ENCODE measurements at places on chromosomes 2 and 18. TPM values are rescaled to one million over a fixed set of nuclear protein-coding genes. Genes with fewer than 3 reads are reported as not detected.
A peak's percentile ranks its signal among the peaks of the same experiment; 100 is the strongest.

Gene ZNF385B
- total RNA-seq, result not detected

DNA sequence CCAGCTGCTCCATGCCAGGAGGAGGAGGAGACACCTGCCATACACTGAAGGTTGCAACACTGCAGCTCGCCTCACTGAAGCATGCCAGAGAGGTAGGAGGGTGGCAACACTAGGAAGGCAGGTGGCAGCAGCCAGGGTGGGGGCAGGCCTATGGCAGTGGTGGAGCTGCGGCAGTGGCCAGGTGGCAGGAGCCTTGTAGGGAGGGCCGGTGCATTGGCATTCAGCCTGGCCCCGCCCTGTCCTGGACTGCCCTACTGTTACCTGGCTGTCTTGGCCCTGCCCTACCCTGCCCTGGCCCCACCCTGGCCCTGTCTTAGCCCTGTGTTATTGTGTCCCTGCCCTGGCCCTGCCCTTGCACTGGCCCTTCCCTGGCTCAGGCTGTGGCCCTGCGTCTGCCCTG is 7.4 kb upstream of the ANKRD62 start:
- H3K27ac ChIP-seq, result no peak overlapping the region
- no peaks in the 10 kb centered on the region for H3K27me3 ChIP-seq
- no peaks in the 10 kb centered on the region for H3K36me3 ChIP-seq
- no peak overlapping the region for H3K4me3 ChIP-seq
- no peak for DNase-seq
- H3K4me1 ChIP-seq, result no peaks in the 10 kb centered on the region

- peak overlapping the region; percentile 89 for H3K27ac ChIP-seq
- no peaks in the 10 kb centered on the region for H3K36me3 ChIP-seq
- H3K4me3 ChIP-seq, result no peak overlapping the region
- H3K27me3 ChIP-seq, result no peaks in the 10 kb centered on the region
- peaks cover 51% of the 10 kb centered on the region for H3K4me1 ChIP-seq
These were observed 28.4 kb upstream of the NEB start for GRCh38 chr2:151762694-151763093.

Gene PARD6G
- not detected for total RNA-seq

Gene BCL11A
- total RNA-seq, result 383 TPM

DNA sequence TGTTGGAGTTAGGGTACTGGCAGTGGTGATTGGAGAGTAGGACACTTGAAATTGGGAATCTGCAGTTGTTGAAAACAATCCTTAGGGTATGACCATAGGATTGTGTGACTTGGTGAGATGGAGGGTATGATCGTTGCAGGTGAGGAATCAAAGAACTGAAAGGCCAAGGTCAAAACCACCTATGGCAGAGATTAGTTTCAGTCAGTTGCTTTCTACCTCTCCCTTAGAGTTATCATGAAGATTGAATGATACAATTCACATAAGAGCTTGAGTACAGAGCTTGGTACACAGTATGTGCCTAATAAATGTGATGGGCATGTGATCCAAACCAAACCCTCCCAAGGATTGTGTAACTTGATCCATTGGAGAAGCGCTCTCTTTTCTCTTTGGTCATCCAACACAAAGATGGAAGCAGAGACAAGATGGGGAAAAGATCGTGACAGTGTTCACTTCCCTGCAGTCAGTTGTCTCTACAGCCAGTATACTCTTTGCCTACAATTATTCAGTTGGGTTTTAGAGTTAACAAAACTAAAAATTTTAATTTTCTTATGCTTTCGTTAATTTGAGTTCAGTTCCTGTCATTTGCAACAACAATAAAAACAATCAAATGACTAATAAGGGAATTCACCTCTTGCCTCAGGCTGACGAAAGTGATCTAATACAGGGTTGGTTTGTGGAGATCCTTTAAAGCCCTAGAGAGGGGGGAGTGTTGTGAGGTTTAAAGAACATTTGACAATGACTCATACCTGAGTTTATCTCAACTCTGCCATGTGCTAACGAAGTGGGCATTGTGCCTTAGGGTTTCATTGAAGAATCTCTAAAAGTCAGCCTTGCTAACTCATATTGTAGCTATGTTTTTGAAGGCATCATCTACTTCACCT is 14.8 kb upstream of the SMAD2 start:
- H3K27ac ChIP-seq, result no peak overlapping the region
- H3K36me3 ChIP-seq, result no peaks in the 10 kb centered on the region
- no peak overlapping the region for H3K4me3 ChIP-seq
- DNase-seq, result no peak
- H3K4me1 ChIP-seq, result no peaks in the 10 kb centered on the region

Gene CDH20
- total RNA-seq, result not detected

DNA sequence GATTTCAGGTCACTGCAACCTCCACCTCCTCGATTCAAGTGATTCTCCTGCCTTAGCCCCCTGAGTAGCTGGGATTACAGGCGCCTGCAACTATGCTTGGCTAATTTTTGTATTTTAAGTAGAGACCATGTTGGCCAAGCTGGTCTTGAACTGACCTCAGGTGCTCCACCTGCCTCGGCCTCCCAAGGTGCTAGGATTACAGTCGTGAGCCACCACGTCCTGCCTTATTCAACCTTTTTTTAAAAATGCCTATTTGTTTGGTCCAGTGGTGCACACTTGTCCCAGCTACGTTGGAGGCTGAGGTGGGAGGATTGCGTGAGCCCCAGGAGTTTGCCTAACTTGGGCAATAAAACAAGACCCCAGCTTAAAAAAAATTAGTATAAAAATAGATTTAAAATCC is 43.3 kb downstream of the CYP20A1 start:
- no peak overlapping the region for H3K27ac ChIP-seq
- H3K4me3 ChIP-seq, result no peak overlapping the region
- H3K4me1 ChIP-seq, result no peaks in the 10 kb centered on the region
- H3K36me3 ChIP-seq, result peaks cover 12% of the 10 kb centered on the region
- no peak for DNase-seq

Gene SCYGR5
- not detected for total RNA-seq

- no peak overlapping the region for H3K27ac ChIP-seq
- H3K27me3 ChIP-seq, result no peaks in the 10 kb centered on the region
- no peaks in the 10 kb centered on the region for H3K36me3 ChIP-seq
- H3K4me1 ChIP-seq, result peaks cover 5% of the 10 kb centered on the region
- DNase-seq, result no peak
These were observed 968.5 kb downstream of the BCL11A start for GRCh38 chr2:59584958-59585357.

- peak overlapping the region; percentile 91 for H3K27ac ChIP-seq
- H3K4me1 ChIP-seq, result peaks cover 70% of the 10 kb centered on the region
- no peak overlapping the region for H3K4me3 ChIP-seq
- H3K27me3 ChIP-seq, result no peaks in the 10 kb centered on the region
- H3K36me3 ChIP-seq, result peaks cover 5% of the 10 kb centered on the region
These were observed 3.7 kb downstream of the PLEK start for GRCh38 chr2:68368654-68369336.

DNA sequence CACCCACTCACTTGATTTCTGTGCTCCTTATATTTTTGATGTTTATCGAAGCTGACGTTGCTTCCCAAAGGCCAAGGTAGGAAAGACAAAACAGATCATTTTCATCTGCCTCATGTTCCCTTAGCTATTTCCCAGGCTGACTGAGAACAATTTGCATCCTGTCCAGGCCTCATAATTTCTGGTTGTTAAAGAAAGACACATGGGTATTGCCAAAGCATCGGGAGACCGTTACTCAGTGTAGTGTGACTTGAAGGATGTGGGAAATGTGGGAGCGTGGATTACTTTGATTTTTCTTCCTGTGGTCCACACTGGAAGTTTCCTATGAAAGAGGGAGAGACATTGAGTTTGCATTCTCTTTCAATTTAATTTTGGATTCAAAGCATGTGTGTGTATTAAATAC is 204.6 kb downstream of the TRIB2 start:
- peaks cover 3% of the 10 kb centered on the region for H3K27me3 ChIP-seq
- DNase-seq, result no peak
- H3K4me1 ChIP-seq, result no peaks in the 10 kb centered on the region
- H3K27ac ChIP-seq, result no peak overlapping the region

Gene PLA2R1
- not detected for total RNA-seq

DNA sequence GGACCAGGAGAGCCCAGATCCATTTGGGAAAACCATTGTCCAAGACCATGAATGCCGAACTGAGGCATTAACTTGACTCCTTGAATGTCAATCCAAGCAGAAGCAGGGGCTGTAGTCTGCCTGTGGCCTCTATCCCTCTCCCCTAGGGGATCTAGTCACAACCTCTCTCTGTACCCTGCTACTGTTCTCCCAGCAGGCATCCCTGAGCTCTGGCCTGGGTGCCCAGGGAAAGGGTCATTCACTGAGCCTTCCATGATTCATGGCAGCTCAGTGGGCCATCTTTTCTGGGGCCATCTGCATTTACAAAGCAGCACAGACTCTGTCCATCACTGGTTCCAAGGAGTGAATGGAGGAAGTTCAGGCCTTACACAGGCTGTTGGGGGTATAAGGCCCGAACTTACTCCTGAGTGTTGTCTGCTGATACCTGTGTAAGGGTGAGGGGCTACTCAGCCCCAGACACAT is 151.8 kb downstream of the ZFP36L2 start:
- H3K27me3 ChIP-seq, result no peaks in the 10 kb centered on the region
- no peaks in the 10 kb centered on the region for H3K4me1 ChIP-seq
- no peak overlapping the region for H3K27ac ChIP-seq

Gene ZSWIM2
- total RNA-seq, result not detected

DNA sequence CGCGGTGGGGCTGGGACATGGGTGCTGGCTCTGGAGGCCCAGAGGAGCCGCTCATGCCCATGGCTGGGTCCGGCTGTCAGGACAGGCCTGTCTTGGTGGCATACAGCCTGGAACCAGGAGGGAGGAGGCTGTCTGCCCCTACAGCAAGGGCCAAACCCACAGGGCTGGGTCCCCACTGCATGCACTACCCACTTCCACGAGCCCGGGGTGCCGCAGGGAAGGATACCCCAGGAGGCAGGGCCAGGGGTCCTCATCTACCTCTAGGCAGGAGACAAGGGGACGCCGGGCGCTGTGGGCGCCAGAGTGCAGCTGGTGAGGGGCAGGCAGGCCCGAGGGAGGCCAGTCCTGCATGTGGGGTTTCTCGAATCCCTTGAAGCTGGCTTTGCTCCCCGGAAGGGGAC is 95.1 kb upstream of the GPC1 start:
- no peak overlapping the region for H3K4me3 ChIP-seq
- H3K27me3 ChIP-seq, result no peaks in the 10 kb centered on the region
- H3K27ac ChIP-seq, result no peak overlapping the region
- DNase-seq, result no peak
- no peaks in the 10 kb centered on the region for H3K36me3 ChIP-seq

DNA sequence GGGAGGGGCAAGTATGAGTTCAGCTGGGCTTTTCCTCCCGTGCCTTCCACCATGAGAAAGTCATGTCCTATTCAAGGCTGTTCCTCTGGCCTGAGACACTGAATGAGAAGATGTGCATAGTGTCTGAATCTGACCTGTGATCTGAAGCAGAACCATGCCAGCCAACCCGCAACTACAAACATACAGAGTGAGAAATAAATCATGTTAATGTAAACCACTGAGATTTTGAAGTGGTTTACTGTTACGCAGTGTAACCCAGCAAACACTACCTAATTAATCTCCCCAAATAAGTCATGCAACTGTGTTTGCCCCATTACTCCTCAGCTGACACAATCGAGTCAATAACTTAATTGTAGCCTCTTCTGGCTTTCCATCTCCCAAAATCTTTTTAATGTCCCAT is 49.2 kb downstream of the METTL4 start:
- no peaks in the 10 kb centered on the region for H3K27me3 ChIP-seq
- no peak overlapping the region for H3K4me3 ChIP-seq
- no peaks in the 10 kb centered on the region for H3K36me3 ChIP-seq
- H3K27ac ChIP-seq, result no peak overlapping the region
- H3K4me1 ChIP-seq, result no peaks in the 10 kb centered on the region

Gene SP140
- 424 TPM for total RNA-seq

DNA sequence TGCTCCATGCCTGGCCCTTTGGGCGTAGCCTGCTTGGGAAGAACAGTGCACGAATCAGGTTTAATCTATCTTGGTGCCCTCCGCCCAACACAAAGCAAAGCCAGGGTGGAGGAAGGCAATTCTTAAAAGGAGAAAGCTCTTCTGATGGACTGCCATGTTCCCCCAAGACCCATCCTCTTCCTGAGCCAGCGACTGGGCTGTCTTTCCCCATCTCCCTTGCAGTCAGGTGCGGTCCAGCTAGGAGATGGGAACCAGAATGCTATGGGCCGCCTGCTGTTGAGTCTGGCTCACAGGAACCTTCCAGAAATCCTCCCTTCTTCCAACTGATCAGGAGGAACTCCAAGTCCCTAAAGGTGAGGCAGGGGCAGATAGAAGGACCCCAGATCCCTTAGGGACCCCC is 105.0 kb downstream of the SH3BP4 start:
- H3K4me1 ChIP-seq, result no peaks in the 10 kb centered on the region
- no peak overlapping the region for H3K27ac ChIP-seq
- no peaks in the 10 kb centered on the region for H3K27me3 ChIP-seq
- no peaks in the 10 kb centered on the region for H3K36me3 ChIP-seq
- DNase-seq, result no peak
- no peak overlapping the region for H3K4me3 ChIP-seq

DNA sequence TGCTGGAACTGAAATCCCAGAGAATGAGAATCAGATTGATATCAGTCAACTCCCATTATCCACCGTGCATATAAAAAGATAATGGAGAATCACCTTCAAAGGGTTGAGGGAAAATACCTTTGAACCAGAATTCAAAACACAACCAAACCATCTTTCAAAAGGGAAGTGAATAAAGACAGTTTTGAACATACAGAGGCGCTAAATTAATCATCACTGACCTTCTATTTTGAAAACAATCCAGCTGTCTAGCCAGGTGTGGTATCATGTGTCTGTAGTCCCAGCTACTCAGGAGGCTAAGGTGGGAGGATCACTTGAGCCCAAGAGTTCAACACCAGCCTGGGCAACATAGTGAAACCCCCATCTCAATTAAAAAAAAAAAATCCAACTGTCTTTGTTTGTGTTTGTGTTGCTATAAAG is 63.6 kb downstream of the TRABD2A start:
- H3K27me3 ChIP-seq, result no peaks in the 10 kb centered on the region
- no peak overlapping the region for H3K27ac ChIP-seq
- DNase-seq, result peak; percentile 35
- no peaks in the 10 kb centered on the region for H3K36me3 ChIP-seq
- peaks cover 12% of the 10 kb centered on the region for H3K4me1 ChIP-seq

Gene ALPP
- not detected for total RNA-seq

DNA sequence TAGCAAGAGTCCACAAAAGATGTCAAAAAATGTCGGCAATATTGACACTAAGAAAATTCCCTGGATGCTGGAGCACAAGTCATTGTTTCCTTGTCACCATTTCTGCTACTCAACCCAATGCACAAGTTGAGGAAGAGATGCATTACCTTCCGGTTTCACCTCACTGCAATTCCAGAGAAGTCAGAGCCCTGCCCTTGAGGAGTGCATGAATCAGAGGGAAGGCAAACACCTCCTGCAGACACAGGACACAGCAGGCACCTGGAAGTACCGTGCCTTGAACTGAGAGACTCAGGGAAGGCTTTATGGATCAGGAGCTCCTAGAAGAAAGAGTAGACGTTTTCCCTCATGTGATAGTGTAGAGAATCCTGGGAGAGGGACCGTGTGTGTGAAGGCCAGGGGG is 62.7 kb upstream of the ARL4C start:
- no peaks in the 10 kb centered on the region for H3K36me3 ChIP-seq
- H3K4me1 ChIP-seq, result peaks cover 18% of the 10 kb centered on the region
- no peak overlapping the region for H3K4me3 ChIP-seq
- H3K27me3 ChIP-seq, result no peaks in the 10 kb centered on the region
- DNase-seq, result no peak
- H3K27ac ChIP-seq, result no peak overlapping the region

- DNase-seq, result no peak
- H3K4me3 ChIP-seq, result no peak overlapping the region
- no peaks in the 10 kb centered on the region for H3K36me3 ChIP-seq
- H3K27me3 ChIP-seq, result no peaks in the 10 kb centered on the region
- no peak overlapping the region for H3K27ac ChIP-seq
These were observed 83.1 kb downstream of the EIPR1 start for GRCh38 chr2:3294493-3294892.

GRCh38 chr18:49652881-49653724 is 91.2 kb downstream of the LIPG start:
- no peak overlapping the region for H3K4me3 ChIP-seq
- no peaks in the 10 kb centered on the region for H3K4me1 ChIP-seq
- no peak overlapping the region for H3K27ac ChIP-seq
